ENCODE measurements at places on chromosomes 3 and 15.

GRCh38 chr15:74571191-74571590 is 30.2 kb downstream of the ARID3B start:
- no peak for DNase-seq

GRCh38 chr3:18064586-18064985 is 322.2 kb upstream of the TBC1D5 start:
- DNase-seq: no peak

DNA sequence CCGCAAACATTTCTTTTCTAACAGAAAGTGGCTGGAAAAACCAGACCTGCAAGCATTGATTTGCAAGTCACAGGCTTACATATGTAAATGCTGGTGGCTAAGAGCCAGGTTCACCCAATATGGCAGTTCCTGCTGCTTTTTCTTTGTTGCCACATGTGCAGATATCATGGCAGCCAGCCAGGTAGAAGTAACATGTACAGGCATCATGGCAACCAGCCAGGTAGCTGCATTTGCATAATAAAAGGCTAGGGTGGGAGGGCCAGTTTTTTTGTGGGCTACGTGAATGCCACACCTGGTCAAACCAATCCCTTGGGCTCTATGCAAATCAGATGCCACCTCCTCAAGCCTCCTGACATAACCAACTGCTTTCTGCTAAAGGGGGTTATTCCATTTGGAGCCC is 2.8 kb upstream of the SMCO1 start:
- DNase-seq: no peak

GRCh38 chr3:127427666-127428065 is 139.8 kb upstream of the PRR20G start:
- DNase-seq: no peak

GRCh38 chr3:168138421-168138820 is 42.7 kb upstream of the GOLIM4 start:
- no peak for DNase-seq

GRCh38 chr3:40191850-40192448 is 117.6 kb upstream of the EIF1B start:
- DNase-seq: no peak

- DNase-seq: no peak
These were observed 38.0 kb upstream of the PRSS50 start for GRCh38 chr3:46755646-46756045.

All from stimulated activated CD8-positive, alpha-beta memory T cell treated with anti-CD3 and anti-CD28 coated beads, Interleukin-7, amount 100 ng/mL, for 1 hour (primary cell).